Panc1 (cell line): ENCODE measurements at places on chromosomes 16 and 17.
A peak's percentile ranks its signal among the peaks of the same experiment; 100 is the strongest.

DNA sequence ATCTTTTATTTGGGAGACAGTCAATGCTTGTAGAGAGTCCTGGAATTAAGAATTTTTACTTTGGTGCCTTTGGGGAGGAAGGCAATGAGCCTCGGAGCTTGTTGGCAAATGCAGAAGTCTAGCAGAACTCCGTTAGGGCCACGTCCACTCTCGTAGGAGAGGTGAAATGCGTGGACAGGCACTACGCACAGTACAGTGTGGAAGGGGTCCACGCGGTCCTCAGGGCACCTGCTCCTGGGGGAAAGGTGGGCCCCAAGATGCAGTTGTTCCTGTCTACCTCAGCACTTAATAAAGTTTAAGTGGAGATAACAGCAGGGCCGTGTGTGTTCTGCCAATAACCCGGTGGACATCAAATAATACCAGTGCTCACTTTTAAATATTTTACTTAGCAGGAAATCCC lies 1.8 kb downstream of the RAB11FIP3 start:
- DNase-seq, result no peak

DNA sequence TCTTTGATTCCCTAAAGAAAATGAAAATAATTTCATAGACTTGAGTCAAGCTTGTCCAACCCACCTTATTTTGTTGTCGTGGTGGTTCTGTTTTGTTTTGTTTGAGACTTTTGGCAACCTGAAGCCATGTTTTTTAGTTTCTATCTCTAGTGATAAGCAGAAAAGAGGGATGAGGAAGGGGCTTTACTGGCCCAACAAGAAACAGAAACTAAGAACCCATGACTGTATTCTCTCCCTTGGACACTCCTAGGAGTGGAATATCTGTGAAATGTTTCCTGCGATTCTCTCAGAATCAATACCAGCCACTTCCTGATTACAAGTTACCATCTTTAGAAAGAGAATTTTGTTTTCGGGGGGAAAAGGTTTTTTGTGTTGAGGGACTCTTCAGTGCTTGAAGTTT lies 207.5 kb downstream of the PRKCA start:
- no peak for DNase-seq

GRCh38 chr17:48472411-48473281 lies 42.6 kb upstream of the SKAP1 start:
- no peak for DNase-seq

DNA sequence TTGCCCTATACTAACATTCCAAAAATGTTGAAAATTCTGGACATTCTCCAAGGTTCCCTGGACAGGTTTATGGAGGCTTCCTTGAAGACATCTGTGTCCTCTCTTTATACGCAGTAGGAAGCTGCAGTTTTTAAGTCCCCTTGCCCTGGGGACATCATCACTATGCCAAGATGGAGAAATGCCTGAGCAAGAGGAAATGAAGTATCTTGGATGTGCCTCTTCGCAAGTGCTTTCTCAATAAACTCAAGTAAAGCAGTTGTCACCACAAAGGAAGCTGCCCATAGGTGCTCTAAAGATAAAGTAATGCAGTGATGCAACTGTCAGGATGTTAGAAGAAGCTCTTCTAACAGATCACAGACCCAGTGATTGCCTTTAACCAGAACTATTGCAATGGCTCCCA lies 71.0 kb downstream of the CDYL2 start:
- DNase-seq, result no peak

DNA sequence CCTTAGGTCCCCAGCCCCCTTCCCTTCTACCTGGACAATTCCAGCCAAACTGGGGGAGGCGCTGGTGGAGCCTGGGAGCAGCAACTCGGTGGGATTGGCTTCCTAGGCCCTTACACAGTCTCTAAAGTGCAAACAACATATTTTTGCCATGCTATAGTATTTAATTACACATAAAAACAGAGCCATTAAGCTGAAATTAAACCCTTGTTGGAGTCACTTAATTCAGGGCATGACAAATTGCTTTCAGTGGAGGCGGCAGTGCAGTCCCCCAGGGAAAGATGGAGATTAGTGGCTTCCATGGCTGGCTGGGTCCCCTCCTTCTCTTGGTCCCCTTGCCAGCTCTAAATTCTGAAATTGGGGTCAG lies 17.3 kb downstream of the IGFBP4 start:
- DNase-seq, result no peak

DNA sequence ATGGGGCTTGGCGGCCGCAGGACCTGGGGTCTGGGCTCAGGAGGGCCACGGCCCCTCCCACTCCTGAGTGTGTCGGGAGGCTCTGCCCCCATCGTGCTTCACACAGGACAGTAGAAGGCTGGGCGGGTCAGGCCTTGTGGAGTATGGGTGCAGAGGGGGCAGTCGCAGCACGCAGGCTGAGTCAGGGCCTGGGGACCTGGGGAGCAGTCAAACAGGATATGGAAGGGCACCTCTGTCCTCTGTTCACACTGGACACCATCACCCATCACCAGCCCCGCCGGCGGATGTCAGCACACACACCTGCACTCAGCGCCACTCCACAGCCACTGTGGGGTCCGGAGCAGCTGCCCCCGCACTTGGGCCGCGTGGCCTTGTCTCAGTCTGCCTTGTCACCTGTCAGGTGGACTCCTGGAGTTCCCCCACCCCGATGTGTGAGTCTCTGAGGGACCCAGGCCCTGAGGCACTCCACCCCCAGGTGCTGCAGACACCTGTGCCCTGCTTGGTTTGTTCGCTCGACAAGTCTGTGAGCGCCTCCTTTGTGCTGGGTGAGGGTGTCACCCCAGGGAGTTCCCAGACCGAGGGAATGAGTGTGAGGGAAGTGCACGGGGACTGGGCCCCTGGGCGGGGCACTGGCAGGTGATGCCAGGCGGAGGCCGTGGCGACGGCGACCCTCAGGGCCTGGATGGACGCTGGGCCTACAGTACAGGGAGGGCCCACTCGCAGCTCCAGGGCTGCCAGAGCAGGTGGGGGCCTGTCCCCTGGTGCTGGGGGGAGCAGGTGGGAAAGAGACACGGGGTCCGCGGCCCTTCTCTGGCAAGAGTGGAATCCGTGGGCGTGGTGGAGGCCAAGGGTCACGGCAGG lies 31.7 kb downstream of the ZFPM1 start:
- no peak for DNase-seq

- peak; percentile 51 for DNase-seq
Observed at GRCh38 chr17:19513897-19514488, 19.7 kb upstream of the SLC47A1 start.

DNA sequence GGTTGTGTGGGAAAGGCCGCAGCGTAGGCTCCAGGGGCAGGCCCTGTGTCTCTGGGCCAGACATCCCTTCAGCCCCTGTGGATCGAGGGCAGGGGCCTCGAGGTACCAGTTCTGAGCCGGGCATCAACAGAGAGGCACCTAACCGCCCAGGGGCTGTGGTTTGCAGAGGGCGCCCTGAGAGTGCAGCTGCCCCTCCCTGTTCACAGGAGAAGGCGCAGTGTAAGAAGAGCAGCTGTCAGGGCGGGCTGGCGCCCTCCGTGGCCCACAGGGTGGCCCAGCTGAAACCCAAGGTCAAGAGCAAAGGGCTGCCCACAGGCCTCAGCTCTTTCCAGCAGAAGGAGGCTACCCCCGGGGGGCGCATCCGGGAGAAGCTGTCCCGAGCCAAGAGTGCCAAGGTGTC lies 56.5 kb downstream of the ACTG1 start:
- no peak for DNase-seq

DNA sequence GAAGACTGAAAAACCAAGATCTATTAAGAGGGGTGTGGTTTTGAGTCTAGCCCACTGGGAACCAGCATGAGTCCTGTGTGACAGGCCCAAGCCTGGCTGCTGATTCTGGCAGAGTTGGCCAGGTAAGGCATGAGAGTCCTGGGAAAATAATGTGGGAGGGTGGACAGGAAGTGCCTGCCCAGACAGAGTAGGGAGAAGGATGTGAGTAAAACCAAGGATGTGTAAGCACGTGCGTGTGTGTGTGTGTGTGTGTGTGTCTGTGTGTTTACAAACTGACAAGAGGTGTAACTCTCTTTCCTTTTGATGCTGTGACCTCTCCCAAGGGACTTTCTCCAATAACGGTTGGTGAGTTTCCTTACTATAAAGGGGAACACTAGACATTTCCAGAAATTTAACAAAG lies 15.6 kb upstream of the TEX2 start:
- DNase-seq, result no peak

GRCh38 chr17:13582776-13583547 lies 18.8 kb downstream of the HS3ST3A1 start:
- no peak for DNase-seq

DNA sequence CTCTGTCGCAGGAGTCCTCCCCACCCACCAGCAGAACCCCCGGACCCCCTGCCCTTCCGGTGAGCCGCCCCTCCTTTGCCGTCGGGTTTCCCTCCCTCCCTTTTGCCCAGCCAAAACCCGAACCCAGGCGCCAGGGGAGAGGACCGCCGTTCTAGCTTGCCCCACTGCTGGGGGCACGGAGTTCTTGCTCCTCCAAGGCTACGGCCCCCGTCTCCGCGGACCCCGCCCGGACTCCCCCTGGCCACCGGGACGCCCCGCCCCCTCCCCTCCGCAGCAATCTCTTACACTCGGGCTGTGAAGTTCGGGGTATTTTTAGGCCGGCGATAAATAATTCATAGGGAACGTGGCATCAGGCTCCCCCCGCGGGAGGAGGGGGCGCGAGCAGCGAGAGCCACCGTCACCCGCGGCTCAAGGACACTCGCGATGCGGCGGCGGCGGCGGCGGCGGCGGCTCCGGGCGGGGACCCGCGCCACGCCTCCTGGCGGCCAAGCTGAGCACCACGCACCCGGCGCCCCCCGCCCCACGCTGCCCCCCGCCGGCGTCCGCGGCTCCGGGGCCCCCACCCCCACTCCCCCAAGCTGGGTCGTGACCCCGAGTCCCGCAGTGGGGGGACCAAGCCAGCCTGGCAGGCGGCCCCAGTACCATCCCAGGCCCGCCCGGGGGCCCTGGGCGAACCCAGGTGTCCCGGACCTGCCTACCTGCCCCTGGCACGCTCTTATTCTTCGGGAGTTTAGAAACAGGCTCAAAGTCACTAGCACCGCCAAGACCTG lies at the start of gene GRIN2C:
GRIN2C (minus strand) TSS at position 427 of the 770 bp plus-strand sequence. CDS start 4,793 bp downstream, outside the sequence.
- no peak for DNase-seq

- DNase-seq, result no peak
Observed at GRCh38 chr16:51565184-51565583, 414.1 kb upstream of the SALL1 start.

DNA sequence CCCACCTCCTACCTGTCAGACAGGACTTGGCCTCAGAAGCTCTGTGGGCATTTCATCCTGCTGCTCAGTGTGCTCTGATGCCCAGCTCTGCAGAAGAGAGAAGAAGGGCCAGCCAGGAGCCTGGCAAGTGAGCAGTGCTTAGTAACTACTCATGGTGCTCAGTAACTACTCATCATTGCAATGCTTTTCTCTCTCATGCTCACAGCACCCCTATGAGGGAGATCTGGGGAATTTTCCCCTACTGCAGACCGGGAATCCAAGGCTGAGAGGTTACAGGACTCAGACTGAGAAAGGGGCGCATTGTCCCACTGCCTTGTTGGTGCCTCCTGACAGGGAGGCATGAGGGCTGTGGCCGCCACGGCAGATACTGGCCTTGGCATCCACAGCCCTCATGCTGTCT lies 261.1 kb downstream of the C16orf95 start:
- no peak for DNase-seq
